ENCODE measurements at places on chromosomes 16 and 17.

DNA sequence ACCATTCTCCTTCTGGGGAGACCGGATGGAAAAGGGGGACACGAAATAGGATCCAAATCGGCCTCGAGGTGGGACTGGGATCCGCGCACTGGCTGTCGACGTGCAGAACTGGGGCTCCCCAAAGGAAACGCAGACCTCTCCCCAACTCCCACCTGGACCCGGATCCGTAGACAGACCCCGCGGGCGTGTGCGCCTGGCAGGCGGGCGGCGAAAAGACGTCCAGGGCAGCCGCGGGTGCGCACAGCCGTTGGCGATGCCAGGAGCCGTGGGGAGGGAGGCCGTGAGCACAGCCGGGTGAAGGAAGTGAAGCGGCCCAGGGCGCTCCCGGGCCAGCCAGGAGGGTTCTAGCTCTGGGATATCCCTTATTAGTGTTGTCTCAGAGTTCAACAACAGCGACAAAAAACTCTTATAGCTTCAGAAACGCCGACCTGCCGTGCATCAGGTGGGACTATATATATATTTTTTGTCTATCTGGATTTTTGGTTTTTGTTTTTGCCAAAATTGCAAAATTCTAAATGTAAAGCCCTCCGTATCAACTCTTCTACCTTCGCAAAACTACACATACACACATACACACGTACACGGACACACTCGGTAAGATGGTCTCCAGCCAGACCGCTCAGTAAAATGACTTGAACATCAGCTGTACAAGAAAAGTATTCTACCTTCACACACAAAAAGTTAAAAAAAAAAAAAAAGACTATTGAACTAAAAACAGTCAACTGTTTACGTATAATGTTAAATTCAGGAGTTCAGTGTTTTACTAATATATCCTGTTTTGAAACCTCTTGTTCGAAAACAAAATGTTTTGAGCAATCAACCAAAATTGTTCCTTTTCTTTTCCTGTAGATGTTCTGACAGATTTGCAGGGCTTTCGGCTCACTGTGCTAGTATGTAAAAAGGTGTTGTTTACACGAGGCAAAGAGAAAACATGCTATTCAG, 5.2 kb upstream of the AATF start:
- no peak for DNase-seq

DNA sequence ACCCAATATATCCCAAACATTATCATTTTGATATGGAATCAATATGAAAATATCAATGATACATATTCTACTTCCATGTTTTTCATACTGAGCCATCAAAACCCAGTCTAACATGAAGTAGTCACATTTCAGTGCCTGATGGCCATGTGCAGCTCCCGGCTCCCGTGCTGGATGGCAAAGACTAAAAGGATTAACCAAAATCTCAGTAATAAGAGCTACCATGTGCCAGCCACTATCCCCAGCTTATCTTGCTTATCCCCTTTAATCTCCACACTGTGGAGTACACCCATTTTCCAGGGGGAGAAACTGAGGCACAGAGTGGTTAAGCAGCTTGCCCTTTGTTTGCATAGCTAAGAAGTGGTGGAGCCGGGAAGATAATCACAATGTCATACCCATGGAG, 9.2 kb downstream of the CD300LG start:
- no peak for DNase-seq

- no peak for DNase-seq
Measured at GRCh38 chr17:55783684-55784245, 32.9 kb downstream of the PCTP start.

DNA sequence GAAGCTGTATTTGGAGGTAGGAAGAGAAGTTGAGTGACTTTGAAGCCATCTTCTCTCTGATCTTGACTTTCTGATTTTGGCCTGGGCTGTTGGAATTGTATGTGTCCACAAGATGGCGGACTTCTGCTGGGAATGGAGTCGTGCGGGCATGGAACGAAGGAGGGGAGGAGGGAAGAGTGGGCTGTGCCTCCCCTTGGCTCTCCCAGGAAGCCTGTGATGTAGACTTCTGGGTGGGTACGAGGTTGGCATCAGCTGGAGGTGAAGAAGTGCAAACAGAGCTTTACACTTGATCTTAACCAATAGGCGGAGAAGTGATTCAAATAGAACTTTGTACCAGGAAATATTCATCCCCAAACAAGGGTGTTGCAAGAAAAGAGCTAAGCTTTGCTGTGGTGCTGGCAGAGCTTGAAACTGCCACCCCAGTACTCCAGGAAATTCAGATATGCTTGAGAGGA, 7.4 kb upstream of the TMEM220 start:
- no peak for DNase-seq

GRCh38 chr17:5234645-5235576, at the start of gene SCIMP:
Gene SCIMP (minus strand): TSS chr17:5234860. CDS start chr17:5234755, 105 bp downstream.
- no peak for DNase-seq

GRCh38 chr17:77420095-77420803, 279.5 kb downstream of the SEC14L1 start:
- no peak for DNase-seq

GRCh38 chr16:57478396-57479204, 7.7 kb downstream of the DOK4 start:
- DNase-seq: no peak

DNA sequence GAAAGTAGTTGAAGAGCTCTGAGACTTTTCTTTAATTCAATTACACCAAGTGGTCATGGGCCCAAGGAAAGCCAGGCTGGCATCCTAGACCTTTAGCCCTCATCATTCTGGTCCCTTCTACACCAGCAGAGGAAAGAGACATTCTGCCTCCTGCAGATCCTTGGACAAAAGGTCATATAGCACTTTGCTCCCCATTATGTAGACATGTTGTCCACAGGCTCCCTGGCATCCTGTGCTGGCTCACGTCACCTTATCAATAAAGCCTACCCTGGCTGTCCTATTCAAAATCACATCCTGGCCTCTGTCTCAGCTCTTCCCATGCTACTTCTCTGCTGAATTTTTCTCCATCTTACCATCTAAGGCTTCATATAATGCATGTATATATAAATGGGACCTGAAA, 61.6 kb upstream of the MAF start:
- DNase-seq: no peak

DNA sequence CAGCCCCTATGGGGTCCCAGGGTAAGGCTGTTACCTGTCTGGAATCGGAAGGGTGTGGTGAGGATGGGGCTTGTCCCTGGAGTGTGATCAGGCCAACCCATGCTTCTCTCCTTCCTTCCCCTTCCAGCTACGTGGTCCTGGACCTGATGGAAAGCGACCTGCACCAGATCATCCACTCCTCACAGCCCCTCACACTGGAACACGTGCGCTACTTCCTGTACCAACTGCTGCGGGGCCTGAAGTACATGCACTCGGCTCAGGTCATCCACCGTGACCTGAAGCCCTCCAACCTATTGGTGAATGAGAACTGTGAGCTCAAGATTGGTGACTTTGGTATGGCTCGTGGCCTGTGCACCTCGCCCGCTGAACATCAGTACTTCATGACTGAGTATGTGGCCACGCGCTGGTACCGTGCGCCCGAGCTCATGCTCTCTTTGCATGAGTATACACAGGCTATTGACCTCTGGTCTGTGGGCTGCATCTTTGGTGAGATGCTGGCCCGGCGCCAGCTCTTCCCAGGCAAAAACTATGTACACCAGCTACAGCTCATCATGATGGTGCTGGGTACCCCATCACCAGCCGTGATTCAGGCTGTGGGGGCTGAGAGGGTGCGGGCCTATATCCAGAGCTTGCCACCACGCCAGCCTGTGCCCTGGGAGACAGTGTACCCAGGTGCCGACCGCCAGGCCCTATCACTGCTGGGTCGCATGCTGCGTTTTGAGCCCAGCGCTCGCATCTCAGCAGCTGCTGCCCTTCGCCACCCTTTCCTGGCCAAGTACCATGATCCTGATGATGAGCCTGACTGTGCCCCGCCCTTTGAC, 2.4 kb downstream of the MAPK7 start:
- no peak for DNase-seq

DNA sequence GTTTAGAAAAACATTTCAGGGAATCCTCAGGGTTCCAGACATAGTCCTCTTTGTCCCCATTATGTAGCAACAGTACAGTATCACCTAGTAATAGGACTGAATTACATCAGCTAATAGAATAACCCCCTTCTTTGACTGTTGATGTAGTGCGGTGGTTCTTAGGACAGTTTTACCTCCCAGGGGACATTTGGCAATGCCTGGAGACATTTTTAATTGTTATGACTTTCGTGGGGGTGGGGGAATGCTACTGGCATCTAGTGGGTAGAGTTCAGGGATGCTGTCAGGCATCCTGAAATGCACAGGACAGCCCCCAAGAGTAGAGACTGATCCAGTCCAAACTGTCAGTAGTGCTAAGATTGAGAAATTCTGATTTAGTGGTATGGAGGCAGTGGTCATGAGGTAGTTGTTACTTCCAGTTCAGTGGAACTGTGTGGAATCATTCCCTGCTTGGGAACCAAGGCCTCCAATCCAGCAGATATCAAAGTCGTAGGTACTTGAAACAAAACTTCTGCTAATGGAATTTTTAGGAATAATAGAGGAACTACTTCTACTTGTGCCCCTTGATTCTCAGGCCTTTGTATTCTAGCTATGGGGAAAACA, 20.3 kb downstream of the NF1 start:
- DNase-seq: no peak

DNA sequence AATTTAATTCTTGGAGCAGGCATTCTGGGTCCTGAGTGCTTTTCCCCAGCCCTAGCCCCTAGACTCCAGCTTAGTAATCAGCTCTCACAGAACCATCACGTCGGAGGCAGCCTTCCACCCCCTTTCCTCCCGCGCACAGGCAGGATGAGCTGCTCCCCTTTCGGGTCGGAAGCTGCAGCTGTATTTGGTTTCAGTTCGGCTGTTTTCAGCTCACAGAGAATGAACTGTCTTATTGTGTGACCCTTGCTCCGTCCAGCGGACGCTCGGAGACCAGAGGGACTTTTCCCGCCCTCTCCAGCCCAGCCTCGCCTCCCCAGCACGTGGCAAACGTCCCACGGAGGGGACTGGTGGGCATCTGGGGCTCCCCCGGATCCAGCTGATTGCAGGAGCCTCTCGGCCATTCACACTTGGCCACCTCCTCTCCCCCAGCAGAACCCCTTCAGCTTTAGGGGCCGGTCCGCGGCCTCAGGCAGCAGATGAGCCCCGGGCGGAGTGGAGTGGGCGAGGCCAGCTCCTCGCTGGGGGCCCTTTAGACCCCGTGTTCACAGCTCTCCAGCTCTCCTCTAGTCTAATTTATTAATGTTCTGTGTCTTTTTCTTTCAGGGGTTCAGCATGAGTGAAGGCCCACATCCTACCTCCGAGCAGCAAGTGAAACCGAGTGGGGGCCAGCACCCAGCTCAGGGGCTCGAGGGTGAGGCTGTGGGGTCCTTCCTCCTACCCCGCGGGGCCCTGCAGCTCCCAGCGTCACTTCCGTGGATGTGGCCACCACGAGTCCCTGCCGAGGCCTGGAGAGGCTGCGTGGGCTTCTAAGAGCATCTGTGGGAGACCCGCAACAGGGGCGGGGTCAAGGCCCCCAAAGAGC, 863 bp upstream of the UTS2R start:
- DNase-seq: peak; percentile 38

DNA sequence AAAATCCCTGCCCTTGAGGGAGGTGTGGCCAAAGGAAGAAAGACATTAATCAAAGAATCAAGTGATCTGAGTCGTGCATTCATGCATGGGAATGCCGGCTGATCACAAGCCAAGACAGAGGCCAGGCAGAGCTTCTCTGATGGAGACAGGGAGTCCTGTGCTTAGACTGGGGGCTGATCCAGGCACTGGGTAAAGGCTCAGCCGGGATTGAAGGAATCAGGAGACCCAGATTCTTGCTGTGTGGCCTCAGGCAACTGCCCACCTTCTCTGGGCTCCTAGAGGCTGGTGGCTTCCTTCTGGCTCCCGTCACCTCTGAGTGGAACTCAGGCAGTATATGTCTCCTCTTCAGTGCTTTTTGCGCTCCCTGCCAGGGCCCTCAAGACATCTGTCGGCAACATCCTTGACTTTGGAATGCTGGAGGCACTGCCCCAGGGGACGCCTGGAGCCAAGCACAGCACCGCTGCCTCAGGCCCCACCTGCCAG, 17.7 kb downstream of the RAI1 start:
- no peak for DNase-seq

GRCh38 chr16:3698941-3699340, 18.4 kb downstream of the TRAP1 start:
- no peak for DNase-seq

GRCh38 chr17:8057691-8058114, 18.8 kb downstream of the ALOX15B start:
- DNase-seq: no peak

DNA sequence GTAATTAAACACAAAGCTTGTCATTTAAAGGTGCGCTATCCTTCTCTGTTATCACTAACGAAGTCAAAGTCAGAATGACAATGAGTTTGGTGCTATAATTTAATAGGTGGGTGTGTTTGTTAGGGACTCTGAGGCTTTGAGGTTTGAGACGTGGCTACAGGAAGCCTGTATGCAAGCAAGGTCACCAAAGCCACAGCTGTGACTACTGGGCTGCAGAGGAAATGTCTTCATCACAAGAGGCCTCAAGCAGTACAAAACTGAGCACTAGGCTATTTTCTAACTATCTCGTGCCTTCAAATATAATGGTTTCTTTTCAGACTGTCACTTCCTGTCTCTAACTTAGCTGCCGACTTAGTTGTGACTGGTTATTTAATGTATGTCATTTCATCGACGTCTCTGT, 141.2 kb downstream of the AATF start:
- no peak for DNase-seq

DNA sequence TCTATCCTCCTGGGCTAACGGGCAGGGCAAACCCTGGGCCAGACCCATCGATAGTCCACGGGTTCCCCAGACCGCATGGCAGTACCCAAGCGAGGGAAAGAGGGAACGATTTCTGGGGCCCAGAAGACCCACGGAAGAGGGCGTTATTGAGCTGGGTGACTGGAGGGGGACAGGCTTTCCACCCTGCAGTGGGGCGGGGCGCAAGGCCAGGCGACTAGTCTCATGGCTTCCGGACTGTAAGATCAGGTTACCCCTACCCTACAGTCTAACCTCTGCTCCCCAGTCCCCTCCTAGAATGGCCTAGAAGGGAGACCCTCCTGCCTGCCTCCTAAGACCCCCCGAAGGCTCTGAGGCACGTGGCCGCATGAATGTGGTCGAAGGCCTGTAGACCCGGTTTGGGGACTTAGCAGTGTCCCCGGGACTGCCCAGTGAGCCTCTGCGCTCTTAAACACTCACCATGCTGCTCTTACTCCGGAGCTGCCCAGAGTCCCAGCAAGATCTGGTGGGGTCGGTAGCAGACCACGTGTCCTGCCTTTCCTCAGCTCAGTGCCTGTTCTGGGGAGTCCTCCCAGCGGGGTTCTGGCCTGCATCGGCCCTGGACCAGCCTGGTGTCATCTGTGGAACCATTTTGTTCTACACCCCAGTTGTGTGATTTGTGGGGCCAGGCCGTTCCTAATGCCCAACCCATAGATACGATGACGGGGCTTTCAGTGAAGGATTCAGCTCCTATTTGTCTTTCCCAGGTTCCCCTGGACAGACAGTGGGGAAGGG, 13.2 kb upstream of the AURKB start:
- peak; percentile 58 for DNase-seq

All from stimulated activated CD4-positive, alpha-beta T cell treated with anti-CD3 and anti-CD28 coated beads, Interleukin-12 subunit alpha, Interleukin-12 subunit beta, amount 100 ng/mL, for 4 hours (primary cell).